ENCODE measurements at places on chromosomes 12 and 14. TPM values are rescaled to one million over a fixed set of nuclear protein-coding genes. Genes with fewer than 3 reads are reported as not detected.

- DNase-seq = no peak
Measured at GRCh38 chr12:76252031-76252430, 96.2 kb downstream of the BBS10 start.

Gene BTBD6
- 54.1 TPM for total RNA-seq

DNA sequence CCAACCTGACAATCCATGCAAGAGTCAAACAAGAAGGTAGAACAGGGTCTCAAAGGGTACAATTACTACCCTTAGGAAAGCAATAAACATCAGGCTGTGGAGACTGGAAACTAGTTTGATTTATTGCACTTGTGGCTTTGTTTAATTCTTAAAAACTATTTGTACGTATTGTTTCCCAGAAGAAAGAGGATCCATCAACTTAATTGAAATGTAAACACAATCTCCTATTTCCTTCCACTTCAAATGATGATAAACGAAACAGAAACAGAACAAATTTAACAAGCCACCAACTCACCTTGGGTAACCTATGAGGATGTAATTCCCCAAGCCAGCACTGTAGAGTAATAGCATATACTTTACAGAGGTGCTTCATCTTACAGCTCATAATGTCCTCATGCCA lies 8.0 kb downstream of the STXBP6 start:
- DNase-seq = no peak

DNA sequence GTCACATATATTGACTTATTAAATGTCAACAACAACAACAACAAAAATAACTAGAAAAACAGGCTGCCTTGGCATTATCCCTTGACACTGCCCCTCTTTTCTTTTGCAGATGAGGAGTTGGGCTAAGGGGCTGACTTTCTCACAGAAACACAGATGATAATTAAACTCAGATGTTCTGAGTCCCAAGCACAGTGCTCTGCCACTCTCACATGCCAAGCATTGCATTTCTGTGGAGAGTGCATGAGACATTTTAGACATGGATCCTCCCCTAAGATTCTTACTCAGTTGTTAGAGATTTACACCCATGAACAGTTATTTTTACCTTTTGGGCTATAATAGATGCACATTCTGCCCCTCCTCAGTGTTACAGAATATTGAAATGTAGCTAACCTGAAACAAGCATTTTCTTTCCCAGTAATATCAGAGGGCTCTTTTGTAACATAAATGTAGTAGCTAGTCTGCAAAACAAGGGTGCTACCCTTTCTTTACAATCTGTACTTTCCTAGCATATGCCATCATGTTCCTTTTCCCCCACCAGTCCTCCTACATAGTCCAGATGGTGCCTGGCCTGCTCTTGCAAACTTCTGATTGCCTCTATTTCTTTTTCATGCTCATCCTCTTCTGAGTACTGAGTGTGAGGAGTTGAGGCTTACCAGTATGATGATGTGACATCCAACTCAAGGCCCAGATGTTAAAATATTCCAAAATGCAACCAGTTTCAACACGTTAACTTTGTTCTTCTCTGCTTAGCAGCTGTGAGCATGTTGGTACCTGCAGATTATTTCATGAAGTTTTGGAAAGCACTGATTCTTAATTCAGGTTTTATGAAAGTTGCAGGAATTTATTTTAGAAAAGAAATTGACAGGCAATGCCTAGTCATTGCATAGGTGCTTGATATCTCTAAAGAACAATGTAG lies 125.0 kb upstream of the ATP2B1 start:
- DNase-seq = no peak

- DNase-seq = no peak
Measured at GRCh38 chr12:1030779-1031178, 39.8 kb downstream of the ERC1 start.

All from CD8-positive, alpha-beta memory T cell (primary cell).